ENCODE measurements at places on chromosomes 13 and 19.

DNA sequence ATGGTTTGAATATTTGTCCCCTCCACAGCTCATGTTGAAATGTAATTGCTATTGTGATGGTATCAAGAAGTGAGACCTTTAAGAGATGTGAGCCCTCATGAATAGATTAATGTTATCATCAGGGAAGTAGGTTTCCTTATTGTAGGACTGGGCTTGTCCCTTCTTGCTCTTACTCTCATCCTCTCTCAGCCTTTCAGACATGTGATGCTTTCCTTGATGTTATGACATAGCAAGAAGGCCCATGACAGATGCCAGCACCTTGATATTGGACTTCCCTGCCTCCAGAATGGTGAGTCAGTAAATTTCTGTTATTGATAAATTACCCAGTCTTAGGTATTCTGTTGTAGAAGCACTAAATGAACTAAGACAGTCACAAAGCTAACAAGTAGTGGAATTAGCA lies 5.7 kb upstream of the ZMYM2 start:
- no peak for DNase-seq

DNA sequence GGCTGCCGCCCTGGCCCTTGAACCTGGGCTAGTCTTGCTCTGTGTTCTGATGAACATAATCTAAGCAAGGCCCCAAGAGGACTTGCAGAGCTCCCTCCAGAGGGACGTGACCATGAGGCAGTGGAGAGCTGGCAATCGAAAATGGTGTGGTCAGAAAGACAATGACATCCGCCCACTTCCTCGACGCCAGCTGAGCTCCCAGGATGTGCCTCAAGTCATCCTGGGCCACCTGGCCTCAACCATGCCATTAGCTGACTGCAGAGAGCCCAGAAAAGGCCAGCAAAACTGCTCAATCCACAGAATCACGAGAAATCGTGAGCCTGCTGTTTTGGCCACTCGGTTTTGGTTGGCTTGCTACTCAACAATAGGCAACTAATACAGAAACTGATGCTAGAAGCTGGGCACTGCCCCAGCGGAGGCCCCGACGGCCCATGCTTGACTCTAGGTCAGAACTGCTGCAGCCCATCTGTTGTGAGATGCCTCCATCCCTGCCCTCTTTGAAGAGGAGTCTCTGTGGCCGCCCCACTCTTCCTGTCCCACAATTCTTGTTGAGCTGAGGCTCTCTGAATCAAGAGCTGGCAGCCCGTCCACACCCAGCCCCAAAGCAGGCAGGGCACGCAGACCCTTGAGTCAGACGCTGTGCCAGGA lies 53.3 kb downstream of the STK24 start:
- DNase-seq, result no peak

DNA sequence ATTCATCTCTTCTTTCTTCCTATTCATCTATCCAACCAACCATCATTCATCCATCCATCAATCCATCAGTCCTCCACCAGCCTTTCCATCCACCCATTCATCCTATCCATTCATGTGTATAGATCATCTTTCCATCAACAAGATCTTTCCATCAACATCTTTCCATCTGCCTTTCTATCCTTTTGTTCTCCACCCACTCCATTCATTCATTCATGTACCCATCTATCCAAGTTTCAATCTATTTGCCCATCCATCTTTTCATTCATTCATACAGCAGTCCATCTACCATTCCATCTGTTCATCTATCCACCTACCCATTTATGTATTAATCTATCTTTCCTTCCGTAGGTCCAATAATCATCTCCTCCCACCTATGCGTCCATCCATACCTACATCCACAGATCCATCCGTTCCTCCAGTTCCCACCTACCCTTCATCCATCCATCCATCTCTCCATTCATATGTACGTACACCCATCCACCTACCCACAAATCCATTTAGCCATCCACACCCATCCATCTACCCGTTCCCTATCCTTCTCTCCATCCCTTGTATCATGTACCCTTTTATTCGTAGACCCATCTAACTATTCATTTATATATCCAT lies 53.3 kb downstream of the RYR1 start:
- no peak for DNase-seq

DNA sequence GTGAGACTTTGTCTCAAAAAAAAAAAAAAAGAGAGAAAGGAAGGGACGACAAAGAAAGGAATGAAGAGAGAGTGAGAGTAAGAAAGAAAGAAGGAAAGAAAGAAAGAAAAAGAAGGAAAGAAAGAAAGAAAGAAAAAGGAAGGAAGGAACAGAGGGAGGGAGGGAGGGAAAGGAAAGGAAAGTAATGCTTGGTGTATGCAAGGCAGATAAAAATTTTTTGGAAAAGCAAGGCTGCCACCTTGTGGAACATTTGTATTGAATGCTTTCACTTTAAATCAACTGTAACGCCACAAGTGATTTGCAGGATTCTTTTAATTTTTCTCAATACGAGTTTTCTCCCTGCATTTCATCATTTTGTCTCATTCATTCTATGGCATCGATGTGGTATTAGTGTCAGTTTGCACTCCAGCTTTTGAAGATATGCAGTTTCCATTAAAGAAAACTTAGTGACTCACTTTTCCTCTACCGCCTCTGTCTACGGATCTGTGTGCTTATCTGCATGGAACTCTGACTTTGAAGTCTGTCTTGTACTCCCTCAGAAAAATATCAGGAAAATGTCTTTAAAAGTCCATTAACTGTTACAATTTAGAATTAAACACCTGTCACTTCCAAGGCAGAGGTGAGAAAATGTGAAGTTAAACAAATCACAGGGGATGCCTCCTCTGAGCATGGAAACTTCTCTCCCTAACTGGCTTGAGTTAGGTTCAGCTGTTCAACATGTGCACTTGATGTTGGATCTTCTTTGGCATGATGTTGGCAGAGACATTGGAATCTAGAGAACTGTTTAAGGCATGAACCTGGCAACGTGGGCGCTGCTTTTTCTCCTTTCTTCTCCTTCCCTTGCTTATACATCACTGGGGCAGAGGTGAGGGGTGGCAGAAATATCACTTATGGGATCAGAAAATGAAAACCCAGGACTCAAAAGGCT lies 20.0 kb upstream of the ZDHHC20 start:
- DNase-seq, result peak; percentile 72

- DNase-seq, result no peak
Observed at GRCh38 chr13:62512194-62513141, 1096.8 kb upstream of the PCDH20 start.
